ENCODE measurements at places on chromosomes 4 and X.

DNA sequence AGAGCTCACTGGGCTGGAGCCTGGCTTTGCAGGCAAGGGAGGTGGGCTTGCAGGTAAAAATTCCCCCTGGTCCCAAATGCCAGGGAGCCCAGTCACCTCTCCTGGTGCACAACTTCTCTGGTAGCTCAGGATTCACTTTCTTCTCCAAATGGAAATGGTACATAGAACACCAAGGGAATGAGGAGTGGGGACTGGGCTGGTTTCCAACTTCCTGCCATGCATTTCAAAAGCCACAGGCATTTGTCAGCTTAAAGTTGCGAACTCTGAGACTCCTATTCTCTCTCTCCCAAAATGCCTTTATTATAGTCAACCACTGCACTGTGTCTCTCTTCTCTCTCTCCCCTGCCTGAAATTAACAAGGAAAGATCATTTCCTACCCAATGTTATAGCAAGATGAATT lies 177.3 kb downstream of the GRIA3 start:
- DNase-seq, result no peak

GRCh38 chr4:117773064-117773936 lies 261.0 kb upstream of the NDST3 start:
- DNase-seq, result no peak

GRCh38 chrX:133448512-133449076 lies 33.3 kb upstream of the GPC4 start:
- no peak for DNase-seq

DNA sequence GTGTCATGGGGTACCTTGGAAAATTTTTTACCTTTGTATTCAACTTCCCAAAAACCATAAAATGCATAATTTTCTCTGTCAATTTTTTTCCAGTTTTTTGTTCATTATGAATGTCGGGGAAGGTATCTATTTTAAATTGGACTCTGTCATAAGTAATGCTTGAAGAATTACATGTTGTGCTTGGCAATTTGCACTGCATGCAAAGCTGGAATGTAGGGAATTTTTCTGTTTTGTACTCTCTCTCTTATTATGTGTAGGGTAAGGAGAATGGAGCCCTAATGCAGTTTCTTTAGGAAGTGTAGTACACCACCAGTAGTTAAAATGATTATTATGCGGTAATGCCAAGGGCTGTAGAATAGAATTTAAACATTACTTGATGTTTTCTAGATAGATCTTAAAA lies 137.7 kb upstream of the LIMCH1 start:
- DNase-seq, result no peak

- no peak for DNase-seq
Observed at GRCh38 chr4:78571804-78572203, 20.2 kb downstream of the ANXA3 start.

DNA sequence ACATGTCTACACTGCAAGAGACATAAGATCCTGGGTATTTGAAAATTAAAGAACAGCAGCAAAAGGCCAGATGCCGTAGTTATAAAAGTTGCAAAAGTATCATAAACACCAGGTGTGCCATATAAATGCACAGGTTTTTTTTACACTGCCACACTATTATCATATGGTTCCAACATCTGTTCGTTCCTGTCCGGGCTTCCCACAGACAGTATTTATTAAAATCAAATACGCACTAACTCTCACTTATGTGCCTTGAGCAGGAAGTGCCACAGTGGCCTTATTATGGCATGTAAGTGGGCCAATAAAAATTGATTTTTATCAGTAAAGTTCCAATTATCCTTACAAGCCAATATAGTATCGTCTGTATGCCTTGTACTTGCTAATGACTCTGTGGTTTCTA lies 873.2 kb downstream of the RPA4 start:
- DNase-seq, result no peak

DNA sequence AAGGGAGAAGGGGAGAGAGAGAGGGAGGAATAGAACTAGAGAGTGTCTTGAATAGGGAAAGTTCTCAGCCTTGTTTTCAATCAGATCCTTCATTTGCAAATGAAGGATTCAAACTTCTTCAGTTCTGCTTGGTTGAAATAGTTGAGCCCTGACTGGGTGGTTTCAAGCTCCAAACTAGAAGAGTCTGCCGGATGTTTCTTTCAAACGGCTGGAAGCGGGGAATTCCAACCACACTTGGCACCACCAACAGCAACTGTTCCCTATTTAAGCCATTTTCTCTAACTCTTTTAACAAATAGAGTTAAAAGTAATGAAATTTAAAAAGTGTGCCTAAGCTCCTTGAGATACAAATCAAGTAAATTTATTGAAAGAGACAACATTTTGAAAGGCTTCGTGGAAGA lies 67.5 kb upstream of the DDX60 start:
- DNase-seq, result no peak

GRCh38 chrX:2984342-2984741 lies 22.0 kb upstream of the ARSH start:
- DNase-seq, result no peak

DNA sequence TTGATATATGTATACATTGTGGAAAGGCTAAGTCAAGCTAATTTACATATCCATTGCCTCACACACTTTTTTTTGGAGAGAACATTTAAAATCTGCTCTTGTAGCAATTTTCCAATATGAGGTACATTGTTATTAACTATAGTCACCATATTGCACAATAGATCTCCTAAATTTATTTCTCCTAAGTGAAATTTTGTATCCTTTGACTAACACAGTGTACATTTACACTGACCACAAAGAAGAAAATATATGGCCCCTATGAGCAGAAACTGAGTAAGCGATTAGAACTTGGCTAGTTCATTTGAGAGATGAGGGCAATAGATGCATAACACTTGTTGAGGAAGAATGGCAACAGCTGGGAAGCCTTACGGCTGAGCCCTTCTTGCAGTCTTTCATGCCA lies 20.3 kb upstream of the GUCY1B1 start:
- no peak for DNase-seq

- DNase-seq, result no peak
Observed at GRCh38 chrX:152896450-152896849, 1.4 kb upstream of the ZNF185 start.

DNA sequence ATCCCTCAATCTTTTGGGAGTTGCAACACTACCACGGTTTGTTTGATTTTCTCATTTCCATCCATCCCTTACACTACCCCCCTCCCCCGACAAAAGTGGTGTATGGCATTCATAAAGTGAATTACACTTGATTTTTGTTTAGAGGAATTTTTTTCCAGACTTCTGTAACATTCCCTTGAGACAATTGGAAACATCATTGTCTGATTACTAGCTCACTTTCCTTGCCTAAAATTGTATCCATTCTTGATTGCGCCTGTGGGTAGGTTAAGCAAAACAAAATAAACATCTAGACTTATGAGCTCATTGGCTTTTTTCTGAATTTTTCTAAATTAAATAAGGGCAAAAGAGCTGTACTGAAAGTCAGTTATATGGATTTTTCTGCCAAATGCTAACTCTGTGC lies 3.5 kb downstream of the GPC3 start:
- no peak for DNase-seq

- peak; percentile 86 for DNase-seq
Observed at GRCh38 chr4:179750374-179750773, 2308.1 kb upstream of the AGA start.

DNA sequence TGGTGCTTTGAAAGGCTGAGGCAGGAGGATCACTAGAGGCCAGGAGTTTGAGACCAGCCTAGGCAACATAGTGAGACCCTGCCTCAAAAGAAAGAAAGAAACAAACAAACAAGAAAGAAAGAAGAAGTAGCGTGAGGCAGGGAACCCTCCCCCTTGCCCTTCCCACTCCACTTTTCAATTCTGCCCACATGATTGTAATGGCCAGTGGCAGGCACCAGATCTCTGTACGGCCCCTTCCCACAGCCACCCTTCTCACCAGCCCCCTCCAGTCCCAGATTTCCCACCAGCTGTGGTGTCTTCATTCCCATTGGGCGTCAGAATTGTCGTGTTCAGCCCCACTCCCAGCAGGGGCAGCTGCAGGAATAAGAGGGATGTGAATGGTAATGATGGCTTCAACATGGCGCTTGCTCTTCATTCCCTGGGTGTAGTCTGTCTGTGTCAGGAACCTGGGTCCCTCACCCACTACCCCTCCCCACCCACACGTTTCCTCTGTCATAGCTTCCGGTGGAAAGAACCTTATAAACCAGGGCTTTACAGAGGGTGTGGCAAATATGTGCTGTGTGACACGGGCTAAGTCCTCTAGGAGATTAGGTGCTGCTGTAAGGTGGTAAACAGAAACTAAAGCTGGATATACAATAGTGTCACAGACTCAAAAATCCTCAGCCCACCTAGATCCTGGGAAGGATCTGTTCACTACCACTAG lies at the start of gene IL2RG:
Gene IL2RG, minus strand, starts transcription at position 437 of the 703 bp plus-strand sequence. Its CDS starts 38 bp downstream, at position 399.
- no peak for DNase-seq

DNA sequence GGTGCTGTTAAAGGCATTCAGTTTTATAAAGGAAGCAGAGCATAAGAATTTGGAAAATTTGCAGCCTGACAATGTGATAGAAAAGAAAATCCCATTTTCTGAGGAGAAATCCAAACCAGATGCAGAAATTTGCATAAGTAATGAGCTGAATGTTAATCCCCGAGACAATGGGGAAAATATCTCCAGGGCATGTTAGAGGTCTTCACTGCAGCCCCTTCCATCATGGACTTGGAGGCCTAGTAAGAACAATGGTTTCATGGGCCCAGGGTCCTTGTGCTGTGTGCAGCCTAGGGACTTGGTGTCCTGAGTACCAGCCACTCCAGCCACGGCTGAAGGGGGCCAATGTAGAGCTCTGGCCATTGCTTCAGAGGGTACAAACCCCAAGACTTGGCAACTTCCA lies 542.7 kb upstream of the NR3C2 start:
- DNase-seq, result no peak

DNA sequence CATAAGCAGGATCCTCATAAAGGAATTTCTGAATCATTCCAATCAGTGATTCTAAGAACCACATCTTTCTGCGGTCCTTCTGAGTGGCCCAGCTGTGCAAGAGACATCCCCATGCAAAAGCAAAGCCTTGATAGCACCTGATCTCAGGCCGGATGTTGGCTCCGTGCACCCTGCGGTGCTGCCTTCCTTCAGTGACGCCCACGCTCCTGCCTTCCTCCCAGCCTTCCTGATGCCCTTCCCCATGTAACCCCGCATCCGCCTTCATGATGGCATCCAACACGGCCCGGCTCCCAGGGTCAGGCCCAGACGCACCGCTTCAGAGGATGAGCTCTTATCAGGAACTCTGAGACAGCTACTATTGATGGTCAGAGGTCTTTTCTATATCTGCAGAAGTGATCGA lies 20.4 kb upstream of the CYP4V2 start:
- no peak for DNase-seq

DNA sequence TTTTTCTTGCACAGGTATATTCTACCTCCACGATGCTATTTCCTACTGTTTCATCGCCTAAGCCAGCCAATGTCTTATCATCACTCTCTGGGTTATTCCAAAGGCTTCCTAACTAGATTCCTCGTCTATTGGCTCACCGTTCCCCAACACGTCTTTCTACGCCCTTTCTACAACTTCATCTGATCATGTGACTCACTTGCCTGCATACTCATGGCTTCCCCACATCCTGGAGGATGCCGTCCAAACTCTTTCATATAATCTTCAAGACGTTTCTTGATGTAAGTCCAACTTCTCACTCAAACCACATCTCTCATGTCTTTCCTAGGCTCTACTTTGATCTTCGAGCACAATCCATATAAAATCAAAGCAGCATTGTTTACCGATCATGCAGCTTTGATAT lies 322.0 kb upstream of the PPARGC1A start:
- DNase-seq, result no peak

GRCh38 chrX:22389556-22390179 lies 117.0 kb downstream of the CBLL2 start:
- peak; percentile 76 for DNase-seq

DNA sequence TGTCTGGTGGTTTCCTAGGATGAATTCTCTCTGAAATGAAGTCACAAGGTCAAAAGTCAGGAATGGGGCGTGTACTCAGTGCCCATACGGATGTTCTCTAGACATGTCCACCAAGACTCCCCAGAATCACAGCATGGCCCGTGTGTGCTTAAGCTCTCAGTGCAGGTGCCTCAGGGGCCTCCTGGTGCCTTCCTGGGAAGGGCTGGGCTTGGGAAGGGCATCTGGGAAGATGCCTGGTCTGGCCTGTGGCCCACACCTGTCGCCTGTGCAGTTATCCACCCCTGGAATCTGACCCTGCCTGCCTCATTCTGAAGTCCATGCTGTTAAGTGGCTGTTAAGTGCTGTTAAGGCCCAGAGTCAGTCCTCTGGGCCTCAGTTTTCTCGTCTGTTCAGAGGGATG lies 31.2 kb downstream of the SORCS2 start:
- no peak for DNase-seq

DNA sequence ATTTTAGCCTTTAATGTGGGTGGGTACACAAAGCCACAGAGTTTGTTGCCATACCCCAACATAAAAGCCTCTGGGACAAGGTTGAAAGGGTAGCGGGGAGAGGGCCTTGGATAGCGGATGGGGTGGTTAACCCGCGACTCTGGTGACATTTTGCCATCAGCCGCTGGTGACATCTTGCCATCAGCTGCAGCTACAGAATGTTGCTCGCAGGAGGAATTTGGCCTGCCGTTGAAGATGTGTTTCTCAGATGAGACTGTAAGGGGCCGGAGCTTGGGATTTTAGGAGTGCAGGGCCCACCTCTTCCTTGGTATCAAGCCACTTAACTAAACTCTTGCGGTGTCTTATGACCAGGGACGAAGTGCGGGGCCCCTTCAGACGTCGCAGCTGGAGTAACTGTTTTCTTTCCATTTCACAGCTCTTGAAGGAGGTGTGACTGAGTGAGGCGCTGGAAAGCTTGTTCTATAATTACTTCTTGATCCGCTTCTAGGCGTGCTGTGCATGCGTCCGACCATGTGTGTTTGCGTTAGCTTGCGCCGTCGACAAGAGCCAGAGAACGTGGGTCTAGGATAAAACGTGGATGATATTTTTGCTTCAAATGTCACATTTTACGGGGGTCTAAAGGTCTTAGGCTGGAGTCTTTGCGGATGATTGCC lies 820 bp upstream of the RASL11B start:
- no peak for DNase-seq

GRCh38 chr4:24799196-24799543 lies 3.8 kb downstream of the SOD3 start:
- no peak for DNase-seq

- DNase-seq, result no peak
Observed at GRCh38 chr4:82901183-82901718, 716 bp downstream of the THAP9 start.

- no peak for DNase-seq
Observed at GRCh38 chr4:38323141-38323641, 340.8 kb upstream of the KLF3 start.

GRCh38 chrX:41116948-41117347 lies 31.7 kb downstream of the USP9X start:
- DNase-seq, result no peak

All from NCI-H2081 (cell line).